ENCODE measurements at places on chromosomes 3 and 15.

GRCh38 chr15:38682861-38683260 lies 118.2 kb upstream of the RASGRP1 start:
- DNase-seq = no peak

DNA sequence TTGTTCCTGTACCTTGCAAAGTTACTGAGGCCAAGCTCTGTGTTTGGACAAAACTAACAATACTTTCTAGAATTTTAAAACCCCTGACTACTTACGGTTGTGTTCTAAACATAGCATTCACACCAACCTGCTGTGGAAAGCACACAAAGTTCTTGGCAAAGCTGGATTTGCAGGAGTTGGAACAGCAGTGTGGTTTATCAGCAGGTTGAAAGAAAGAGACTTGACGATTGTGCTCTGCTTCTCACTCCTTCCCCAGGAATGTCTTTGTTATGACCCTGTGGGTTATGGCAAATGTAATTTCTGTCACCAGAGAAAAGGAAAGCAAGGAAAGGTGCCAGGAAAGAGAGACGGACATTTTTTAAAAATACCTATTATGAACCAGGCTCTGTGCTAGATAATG lies 165.5 kb upstream of the TGFBR2 start:
- no peak for DNase-seq

DNA sequence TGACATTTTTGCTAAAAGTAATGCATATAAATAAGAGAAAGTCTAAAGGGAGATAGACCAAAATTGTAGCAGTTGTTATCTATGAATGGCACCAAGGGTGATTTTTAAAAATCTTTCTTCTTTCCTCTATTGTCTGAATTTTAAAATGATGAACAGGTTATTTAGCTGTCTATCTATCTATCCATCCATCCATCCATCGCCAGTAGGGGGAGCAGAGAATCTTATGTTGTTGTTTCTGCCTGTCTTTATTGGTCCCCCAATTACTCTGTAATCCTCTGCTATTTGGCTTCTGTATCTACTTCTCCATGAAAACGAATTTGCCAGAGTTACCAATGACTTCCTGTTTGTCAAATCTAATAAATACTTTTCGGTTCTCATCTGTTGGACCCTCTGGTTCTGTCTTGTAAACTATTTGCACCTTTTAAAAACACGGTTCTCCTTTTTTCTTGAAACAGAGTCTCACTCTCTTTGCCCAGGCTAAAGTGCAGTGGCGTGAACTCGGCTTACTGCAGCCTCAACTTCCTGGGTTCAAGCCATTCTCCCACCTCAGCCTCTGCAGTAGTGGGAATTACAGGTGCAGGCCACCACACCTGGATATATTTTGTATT lies 86.0 kb downstream of the ECT2 start:
- no peak for DNase-seq

GRCh38 chr15:31360843-31361763 lies 34.5 kb downstream of the KLF13 start:
- peak; percentile 46 for DNase-seq

GRCh38 chr3:143654906-143655305 lies 193.4 kb downstream of the SLC9A9 start:
- no peak for DNase-seq

GRCh38 chr15:70494852-70495571 lies 268.3 kb downstream of the UACA start:
- no peak for DNase-seq

GRCh38 chr15:79341396-79341795 lies 30.5 kb downstream of the TMED3 start:
- no peak for DNase-seq

DNA sequence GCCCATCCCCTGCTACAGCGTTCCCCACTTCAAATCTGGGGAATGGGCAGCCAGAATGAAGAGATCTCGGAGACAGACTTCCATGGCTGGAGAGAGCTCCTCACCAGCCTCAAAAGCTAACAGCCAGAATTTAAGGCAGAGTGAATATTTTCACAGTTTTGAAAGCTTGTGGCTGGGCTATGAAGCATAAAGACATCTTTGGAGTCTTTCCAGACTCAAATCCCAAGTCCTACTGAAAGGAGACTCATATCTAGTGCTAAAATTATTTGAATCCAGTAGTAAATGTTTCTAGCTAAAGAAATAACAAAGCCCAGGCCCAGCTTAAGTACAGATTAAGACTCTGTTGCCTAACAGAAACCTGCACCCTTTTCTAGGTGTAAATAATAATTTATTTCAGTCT lies 628.4 kb upstream of the ALCAM start:
- no peak for DNase-seq

GRCh38 chr15:99361545-99362185 lies 110.4 kb downstream of the LRRC28 start:
- no peak for DNase-seq

GRCh38 chr3:147218965-147219364 lies 187.4 kb downstream of the ZIC4 start:
- DNase-seq = no peak

GRCh38 chr3:52234516-52235447 lies 4.2 kb downstream of the TWF2 start:
- no peak for DNase-seq

- DNase-seq = no peak
Measured at GRCh38 chr15:40372981-40373380, 9.5 kb upstream of the KNSTRN start.

- DNase-seq = no peak
Measured at GRCh38 chr3:129106320-129106719, 15.3 kb downstream of the RAB43 start.

Measured in GM18507 (cell line).